ENCODE measurements at places on chromosomes 2 and 18.

GRCh38 chr18:36501100-36501499, 203.6 kb downstream of the FHOD3 start:
- H3K4me1 ChIP-seq: no peaks in the 10 kb centered on the region
- no peak for DNase-seq
- H3K27ac ChIP-seq: no peak overlapping the region
- H3K4me3 ChIP-seq: no peak overlapping the region

- no peak overlapping the region for H3K4me3 ChIP-seq
- H3K27me3 ChIP-seq: no peaks in the 10 kb centered on the region
These were observed 64.9 kb downstream of the SPRED2 start for GRCh38 chr2:65367524-65367923.

DNA sequence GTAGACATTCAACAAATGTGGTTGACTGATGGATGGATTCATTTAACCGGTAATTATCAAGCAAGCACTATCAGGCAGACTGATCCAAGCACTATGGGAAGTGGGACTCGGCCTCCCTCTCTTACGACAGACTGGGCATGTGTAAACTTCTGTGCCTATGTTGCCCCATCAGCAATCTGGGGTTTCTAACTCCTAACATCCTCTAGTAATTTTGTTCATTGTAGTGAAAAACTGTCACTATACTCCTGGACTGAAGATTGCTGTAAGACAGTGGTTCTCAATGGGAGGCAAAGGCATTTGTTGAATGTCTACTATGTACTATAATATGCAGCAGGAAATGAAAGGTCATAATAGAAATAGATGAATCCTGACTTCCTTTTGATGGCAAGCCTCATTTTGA, 51.2 kb upstream of the CREB1 start:
- H3K4me1 ChIP-seq: peaks cover 31% of the 10 kb centered on the region
- no peak for DNase-seq
- no peaks in the 10 kb centered on the region for H3K36me3 ChIP-seq
- H3K27ac ChIP-seq: no peak overlapping the region

- no peak overlapping the region for H3K27ac ChIP-seq
- H3K36me3 ChIP-seq: no peaks in the 10 kb centered on the region
- H3K27me3 ChIP-seq: no peaks in the 10 kb centered on the region
- H3K4me3 ChIP-seq: no peak overlapping the region
- no peaks in the 10 kb centered on the region for H3K4me1 ChIP-seq
These were observed 288.0 kb upstream of the TNP1 start for GRCh38 chr2:217147818-217148217.

DNA sequence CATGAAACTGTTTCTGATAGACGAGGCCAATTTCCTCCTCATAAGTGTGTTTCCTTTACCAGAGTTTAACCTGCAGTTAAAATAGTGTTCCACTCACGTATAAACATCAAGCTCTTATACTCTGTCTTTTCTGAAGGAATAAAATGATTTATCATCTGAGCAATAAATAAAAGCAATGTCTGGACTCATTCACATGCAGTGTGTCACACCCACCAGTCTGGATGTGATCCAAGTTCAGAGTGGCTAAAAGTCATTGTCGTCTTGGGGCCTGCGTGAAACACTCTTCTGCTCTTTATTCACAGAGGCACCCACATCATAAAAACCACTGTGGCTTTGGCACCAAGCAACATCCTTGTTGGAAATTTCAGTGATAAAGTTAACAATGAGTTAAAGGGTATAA, 19.5 kb upstream of the SLC9A4 start:
- no peaks in the 10 kb centered on the region for H3K36me3 ChIP-seq
- no peak overlapping the region for H3K27ac ChIP-seq
- H3K4me3 ChIP-seq: no peak overlapping the region
- H3K27me3 ChIP-seq: peaks cover 20% of the 10 kb centered on the region

DNA sequence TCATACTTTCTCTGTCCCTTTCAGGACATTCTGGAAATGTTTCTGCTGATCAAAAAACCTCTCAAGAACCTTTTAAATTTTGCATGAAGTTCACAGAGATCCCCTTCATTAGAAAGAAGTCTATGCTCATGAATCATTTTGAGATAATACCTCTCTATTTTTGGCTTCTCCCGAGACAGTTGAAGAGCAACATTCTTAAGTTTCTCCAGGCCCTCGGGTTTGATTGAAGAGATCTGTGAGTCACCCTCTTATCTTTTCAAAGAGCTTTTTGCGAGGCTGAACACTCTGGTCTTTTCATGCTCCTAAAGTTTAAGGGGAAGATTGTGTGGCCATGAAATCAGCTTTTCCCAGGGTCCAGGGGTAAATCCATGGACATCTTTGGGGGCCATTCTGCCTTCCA, 354.2 kb downstream of the FBXO15 start:
- H3K27me3 ChIP-seq: no peaks in the 10 kb centered on the region
- H3K27ac ChIP-seq: no peak overlapping the region

DNA sequence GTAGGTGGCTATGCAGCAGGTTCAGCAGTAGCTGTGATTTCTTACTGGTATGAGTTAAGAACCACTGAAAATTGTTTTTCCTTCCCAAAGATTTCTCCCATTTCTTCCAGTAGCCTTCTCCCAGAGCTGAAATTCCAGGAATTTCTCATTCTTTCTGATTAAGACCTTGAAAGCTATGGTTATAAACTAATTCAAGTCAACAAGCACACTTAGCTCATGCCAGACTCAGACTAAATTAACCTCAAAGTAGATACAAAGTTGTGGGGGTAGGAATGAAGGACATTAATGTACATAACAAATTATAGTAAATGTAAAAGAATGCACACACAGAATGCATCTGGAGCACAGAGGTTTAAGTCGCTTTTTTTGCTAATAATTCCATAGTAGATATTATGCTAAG, 103.6 kb upstream of the SOX11 start:
- H3K4me3 ChIP-seq: no peak overlapping the region
- H3K36me3 ChIP-seq: no peaks in the 10 kb centered on the region
- DNase-seq: no peak
- H3K27ac ChIP-seq: no peak overlapping the region

- H3K27me3 ChIP-seq: peaks cover 15% of the 10 kb centered on the region
- H3K36me3 ChIP-seq: no peaks in the 10 kb centered on the region
- no peak for DNase-seq
- no peak overlapping the region for H3K4me3 ChIP-seq
- no peak overlapping the region for H3K27ac ChIP-seq
These were observed 23.8 kb downstream of the ADRA2B start for GRCh38 chr2:96092573-96092877.

DNA sequence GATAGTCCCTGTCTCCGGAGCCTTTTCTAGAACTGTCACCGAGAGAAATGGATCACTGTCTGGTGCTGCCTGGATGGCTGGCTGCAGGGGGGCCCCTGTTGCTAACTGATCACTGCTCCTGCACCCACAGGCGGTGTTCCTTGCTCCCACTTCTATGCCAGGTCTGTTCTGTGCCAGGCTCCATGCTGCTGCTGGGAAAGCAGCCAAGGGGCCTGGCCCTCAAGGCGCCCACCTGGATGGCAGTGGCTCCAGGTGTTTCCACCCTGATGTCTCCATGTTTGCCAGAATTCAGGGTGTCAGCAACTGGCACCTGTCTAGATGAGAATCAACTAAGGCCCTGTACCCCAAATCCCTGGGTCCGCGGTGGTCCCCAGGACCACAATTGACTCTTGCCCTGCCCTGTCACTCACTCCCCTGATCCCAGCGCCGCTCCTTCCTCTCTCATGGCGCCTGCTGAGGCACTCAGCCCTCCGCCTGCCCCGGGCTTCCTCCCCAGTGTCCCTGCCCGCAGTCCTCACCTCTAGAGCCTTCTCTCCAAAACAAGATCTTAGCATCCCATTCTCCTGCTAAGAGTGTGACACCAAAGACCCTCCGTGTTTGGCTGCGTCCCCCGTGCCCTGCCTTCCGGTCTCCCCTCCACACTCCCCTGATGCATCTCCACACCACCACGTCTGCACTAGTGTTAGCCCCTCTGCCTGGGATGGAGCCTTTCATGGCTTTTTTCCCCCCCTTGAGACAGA, 72.5 kb upstream of the OTOF start:
- no peaks in the 10 kb centered on the region for H3K4me1 ChIP-seq
- H3K27me3 ChIP-seq: peaks cover 47% of the 10 kb centered on the region

GRCh38 chr18:37389684-37390368, 175.8 kb downstream of the CELF4 start:
- no peaks in the 10 kb centered on the region for H3K36me3 ChIP-seq
- H3K4me3 ChIP-seq: no peak overlapping the region
- H3K27ac ChIP-seq: no peak overlapping the region
- H3K27me3 ChIP-seq: no peaks in the 10 kb centered on the region

GRCh38 chr18:49640741-49641140, 78.9 kb downstream of the LIPG start:
- H3K27me3 ChIP-seq: peaks cover 3% of the 10 kb centered on the region
- no peak overlapping the region for H3K27ac ChIP-seq
- no peak for DNase-seq
- no peak overlapping the region for H3K4me3 ChIP-seq

DNA sequence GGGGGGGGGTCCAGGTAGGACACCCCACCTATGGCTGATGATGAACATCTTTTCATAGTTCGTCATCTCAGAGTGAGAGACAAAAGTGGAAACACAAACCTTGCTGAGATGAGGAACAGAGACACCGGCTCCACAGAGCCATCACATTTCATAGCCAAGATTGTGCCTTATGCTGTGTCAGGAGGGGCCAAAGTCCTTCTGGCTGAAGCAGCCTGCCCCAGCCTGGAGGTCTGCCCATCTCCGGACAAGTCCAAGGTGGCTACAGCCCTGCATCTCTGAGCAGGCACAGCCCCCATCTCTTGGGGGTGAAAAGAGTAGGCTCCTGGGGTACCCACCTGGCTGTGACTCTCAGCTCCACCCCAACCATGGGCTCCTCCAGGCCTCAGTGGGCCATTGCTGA, 70.3 kb downstream of the ZBTB7C start:
- no peaks in the 10 kb centered on the region for H3K36me3 ChIP-seq
- peaks cover 33% of the 10 kb centered on the region for H3K27me3 ChIP-seq
- H3K4me1 ChIP-seq: no peaks in the 10 kb centered on the region

DNA sequence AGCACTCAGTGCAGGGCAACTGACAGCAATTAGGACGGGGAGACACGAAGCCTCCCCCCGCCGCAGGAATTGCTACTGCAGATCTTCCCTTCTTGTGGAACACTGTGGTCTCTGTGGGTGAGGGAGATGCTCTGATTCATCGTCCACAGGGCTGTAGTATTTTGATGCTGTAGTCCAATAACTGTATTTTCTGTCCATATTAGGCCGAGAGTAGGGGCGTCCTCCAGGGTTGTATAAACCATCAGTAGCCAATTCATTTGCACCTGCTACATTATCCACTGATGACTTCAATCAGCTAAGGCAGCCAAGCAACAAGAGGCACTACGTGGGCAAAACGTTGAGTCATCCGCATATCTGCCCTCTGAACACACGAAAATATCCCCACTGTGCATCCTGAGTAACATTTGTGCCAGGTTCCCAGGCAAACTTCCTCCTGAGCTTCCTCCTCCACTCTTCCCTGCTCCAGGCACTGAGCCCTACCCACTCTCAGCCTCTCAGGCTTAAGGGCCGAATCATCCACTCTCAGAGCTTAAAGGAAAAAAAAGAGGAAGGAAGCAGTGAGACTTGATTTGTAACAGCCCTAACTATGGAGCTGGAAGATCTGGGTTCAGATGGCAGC, 62.1 kb downstream of the LBH start:
- peak overlapping the region; percentile 62 for H3K27ac ChIP-seq
- no peaks in the 10 kb centered on the region for H3K27me3 ChIP-seq
- no peak overlapping the region for H3K4me3 ChIP-seq
- H3K36me3 ChIP-seq: no peaks in the 10 kb centered on the region
- DNase-seq: peak; percentile 92

DNA sequence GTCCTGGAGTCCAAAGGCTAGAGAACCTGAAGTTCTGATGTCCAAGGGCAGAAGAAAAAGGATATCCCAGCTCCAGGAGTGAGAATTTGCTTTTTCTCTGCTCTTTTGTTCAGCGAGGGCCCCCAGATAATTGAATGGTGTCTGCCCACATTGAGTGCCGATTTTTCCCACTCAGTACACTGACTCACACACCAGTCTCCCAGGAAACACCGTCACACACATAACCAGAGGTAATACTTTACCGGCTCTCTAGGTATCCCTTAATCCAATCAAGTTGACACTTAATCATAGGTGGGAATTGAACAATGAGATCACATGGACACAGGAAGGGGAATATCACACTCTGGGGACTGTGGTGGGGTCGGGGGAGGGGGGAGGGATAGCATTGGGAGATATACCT, 161.5 kb downstream of the WDR7 start:
- no peaks in the 10 kb centered on the region for H3K36me3 ChIP-seq
- no peak for DNase-seq
- H3K27ac ChIP-seq: no peak overlapping the region
- no peak overlapping the region for H3K4me3 ChIP-seq
- H3K27me3 ChIP-seq: no peaks in the 10 kb centered on the region
- no peaks in the 10 kb centered on the region for H3K4me1 ChIP-seq

DNA sequence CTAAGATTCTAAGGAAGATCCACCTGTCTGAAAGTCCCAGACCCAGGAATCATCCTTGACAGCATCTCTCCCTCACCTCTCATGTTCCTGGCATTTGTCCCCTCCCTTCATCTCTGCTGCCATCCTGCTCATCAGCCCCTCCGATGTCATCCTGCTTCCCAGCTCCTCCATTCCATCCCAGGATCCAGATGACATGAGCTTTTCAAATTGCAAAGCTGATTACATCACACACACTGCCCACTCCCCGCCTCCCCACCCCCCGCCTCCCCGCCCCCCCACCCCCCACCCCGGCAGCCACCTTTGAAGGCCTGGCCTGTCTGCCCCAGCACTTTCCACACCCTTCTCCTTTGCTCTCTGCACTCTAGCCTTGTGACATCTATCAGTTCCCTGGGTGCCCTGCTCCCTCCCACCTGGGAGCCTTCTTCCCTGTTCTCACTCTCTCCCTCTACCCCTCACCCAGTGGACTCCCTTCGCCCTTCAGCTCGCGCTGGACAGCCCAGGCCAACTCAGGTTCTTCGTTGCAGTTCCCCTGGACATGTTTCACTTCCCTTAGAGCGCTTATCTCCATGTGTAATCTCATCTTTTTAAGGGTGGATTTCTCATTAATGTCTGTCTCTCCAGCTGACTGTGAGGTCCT, 61.6 kb downstream of the DNMT3A start:
- H3K27ac ChIP-seq: no peak overlapping the region
- H3K36me3 ChIP-seq: no peaks in the 10 kb centered on the region
- H3K4me1 ChIP-seq: no peaks in the 10 kb centered on the region
- no peak for DNase-seq

DNA sequence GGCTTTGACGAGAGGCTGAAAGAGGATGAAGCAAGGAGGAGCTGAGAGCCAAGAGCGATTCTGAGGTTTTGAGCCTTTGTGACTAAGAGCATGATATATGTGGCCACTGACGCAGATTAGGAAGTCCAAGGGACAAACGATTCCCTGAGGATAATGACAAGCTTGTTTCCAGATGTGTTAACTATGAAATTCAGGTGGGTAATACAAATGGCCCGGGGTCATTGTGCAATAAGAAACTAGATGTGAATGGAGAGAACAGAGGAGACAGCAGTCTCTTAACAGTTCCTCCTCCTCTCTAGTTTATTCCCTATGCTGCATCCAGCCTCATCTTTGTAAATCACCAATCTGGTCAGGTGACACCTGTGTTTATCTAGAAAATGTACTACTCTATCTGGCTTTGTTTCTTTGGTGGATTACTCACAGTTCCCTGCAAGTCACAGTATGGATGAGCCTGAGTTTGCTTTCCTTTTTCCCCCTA, 84.2 kb downstream of the SOCS6 start:
- no peaks in the 10 kb centered on the region for H3K36me3 ChIP-seq
- H3K4me1 ChIP-seq: peaks cover 74% of the 10 kb centered on the region
- peak; percentile 96 for DNase-seq
- peak overlapping the region; percentile 95 for H3K27ac ChIP-seq

Data from GM23248 (cell line).